Psoas muscle (tissue), 8 donors: ENCODE measurements at places on chromosomes 1 and 21. TPM values are rescaled to one million over a fixed set of nuclear protein-coding genes. Genes with fewer than 3 reads are reported as not detected.

DNA sequence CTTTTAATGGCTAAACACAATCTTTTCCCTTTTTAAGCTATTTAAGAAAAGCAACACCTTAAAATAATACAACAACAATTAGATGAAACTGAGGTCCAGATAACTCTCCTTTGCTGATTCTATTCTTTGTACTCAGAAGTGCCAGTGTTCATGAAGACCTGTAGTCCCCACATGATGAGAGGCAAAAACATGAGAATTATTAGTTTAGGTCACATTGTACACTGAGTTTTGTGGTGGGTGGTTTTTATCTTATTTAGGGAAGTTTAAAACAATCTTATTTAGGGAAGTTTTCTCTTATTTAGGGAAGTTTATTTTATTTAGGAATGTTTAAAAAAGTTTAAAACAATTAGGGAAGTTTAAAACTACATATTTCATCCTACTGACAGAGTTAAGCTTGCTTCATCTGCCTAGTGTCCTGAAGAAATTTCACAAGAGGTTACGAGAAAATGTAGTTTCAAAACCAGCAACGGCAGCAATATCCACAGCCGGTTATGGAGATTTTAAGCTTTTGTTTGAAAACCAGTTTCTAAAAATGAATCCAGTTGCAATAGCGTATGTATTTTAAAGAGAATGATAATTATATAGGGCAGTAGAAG, 7.8 kb upstream of the OR14I1 start:
- H3K27me3 ChIP-seq = no peaks in the 10 kb centered on the region
- H3K4me1 ChIP-seq = no peaks in the 10 kb centered on the region
- H3K36me3 ChIP-seq = no peaks in the 10 kb centered on the region
- no peak overlapping the region for H3K27ac ChIP-seq
- no peak for DNase-seq

- H3K4me3 ChIP-seq = no peak overlapping the region
- no peaks in the 10 kb centered on the region for H3K4me1 ChIP-seq
- no peaks in the 10 kb centered on the region for H3K27me3 ChIP-seq
- no peak for DNase-seq
- no peak overlapping the region for H3K27ac ChIP-seq
Observed at GRCh38 chr1:243926803-243927245, 76.8 kb upstream of the AKT3 start.

- no peak overlapping the region for H3K27ac ChIP-seq
- no peak overlapping the region for H3K4me3 ChIP-seq
- no peaks in the 10 kb centered on the region for H3K36me3 ChIP-seq
- H3K27me3 ChIP-seq = no peaks in the 10 kb centered on the region
- no peaks in the 10 kb centered on the region for H3K4me1 ChIP-seq
Observed at GRCh38 chr1:74811436-74812179, 78.7 kb downstream of the TYW3 start.

DNA sequence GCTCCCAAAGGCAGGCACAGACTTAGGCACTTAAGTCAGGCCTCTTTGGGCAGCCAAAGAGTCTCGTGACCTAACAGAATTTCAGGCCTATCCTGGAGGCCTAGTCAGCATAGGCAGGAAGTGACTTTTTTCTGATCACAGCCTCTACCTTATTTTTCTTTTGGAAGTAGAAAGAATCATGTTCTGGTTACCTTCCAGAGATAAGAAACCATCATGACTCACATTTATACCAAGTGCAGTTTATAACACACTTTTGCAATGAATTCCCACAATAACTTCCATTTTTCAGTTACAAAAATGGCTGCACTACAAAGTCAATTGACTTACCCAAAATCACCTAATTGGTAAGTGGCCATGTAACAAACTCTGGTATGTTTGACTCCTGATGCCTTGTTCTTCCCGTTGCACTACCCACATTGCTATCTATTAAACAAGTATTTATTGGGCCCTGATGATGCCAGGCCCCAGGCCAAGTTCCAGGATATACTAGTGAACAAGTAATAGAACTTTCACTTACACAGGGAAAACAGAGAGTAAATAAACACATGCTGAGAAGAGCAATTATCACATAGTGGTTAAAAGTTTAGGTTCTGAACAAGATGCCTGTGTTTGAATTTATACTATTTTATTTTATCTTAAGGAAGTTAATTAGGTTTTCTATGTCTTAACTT, 74.3 kb downstream of the SH3GLB1 start:
- no peaks in the 10 kb centered on the region for H3K27me3 ChIP-seq
- H3K27ac ChIP-seq = peak overlapping the region; percentile 52
- no peak overlapping the region for H3K4me3 ChIP-seq

- no peak overlapping the region for H3K27ac ChIP-seq
- H3K36me3 ChIP-seq = no peaks in the 10 kb centered on the region
- H3K4me1 ChIP-seq = no peaks in the 10 kb centered on the region
- H3K4me3 ChIP-seq = no peak overlapping the region
- no peaks in the 10 kb centered on the region for H3K27me3 ChIP-seq
- DNase-seq = no peak
Observed at GRCh38 chr1:231029841-231030240, 10.2 kb downstream of the FAM89A start.

DNA sequence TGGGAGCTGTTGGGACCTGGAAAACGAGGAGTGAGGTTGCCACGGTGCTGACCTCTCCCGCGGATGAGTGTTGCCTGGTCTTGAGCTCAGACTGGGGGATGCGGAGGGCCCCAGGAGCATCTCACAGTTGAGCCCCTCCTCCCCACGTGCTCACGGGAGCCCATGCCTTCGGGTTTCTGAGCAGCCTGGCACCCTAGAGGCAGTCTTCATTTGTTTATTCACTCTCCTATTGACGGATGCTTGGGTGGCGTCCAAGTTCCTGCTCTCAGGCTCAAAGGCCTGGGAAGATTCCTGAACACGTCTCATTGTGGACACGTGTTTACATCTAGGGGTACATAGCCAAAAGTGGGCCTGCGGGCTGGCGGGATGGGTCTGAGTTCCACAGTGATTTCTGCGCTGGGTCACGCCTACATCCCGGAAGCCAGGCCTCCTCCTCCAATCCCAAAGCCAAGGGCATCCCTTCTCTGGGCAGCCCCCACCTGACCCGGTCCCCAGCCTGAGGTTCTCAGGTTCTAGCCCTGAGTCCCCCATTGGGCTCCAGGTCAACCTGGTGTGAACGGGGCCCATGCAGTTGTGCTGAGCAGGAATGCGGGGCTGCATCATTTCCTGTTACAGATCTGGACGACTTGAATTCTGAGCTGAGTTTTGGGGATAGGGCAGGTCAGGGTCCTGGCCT, 14.7 kb downstream of the WNT3A start:
- H3K4me1 ChIP-seq = no peaks in the 10 kb centered on the region
- no peaks in the 10 kb centered on the region for H3K36me3 ChIP-seq
- H3K27ac ChIP-seq = no peak overlapping the region
- no peaks in the 10 kb centered on the region for H3K27me3 ChIP-seq

The HRNR gene
- not detected for total RNA-seq

The F3 gene
- total RNA-seq = 5.8 TPM

GRCh38 chr1:25030674-25031589, 100.9 kb upstream of the RUNX3 start:
- H3K4me3 ChIP-seq = no peak overlapping the region
- H3K27me3 ChIP-seq = no peaks in the 10 kb centered on the region
- DNase-seq = no peak
- H3K36me3 ChIP-seq = no peaks in the 10 kb centered on the region
- no peaks in the 10 kb centered on the region for H3K4me1 ChIP-seq
- no peak overlapping the region for H3K27ac ChIP-seq

The SYDE2 gene
- 3.9 TPM for total RNA-seq

The KCNN3 gene
- total RNA-seq = 11.8 TPM

- no peaks in the 10 kb centered on the region for H3K4me1 ChIP-seq
- no peak overlapping the region for H3K4me3 ChIP-seq
- H3K27ac ChIP-seq = no peak overlapping the region
- DNase-seq = no peak
- H3K27me3 ChIP-seq = no peaks in the 10 kb centered on the region
Observed at GRCh38 chr1:34808051-34808810, 15.4 kb downstream of the GJA4 start.

The CD244 gene
- total RNA-seq = 0.12 TPM

- H3K27ac ChIP-seq = no peak overlapping the region
- no peaks in the 10 kb centered on the region for H3K36me3 ChIP-seq
- no peaks in the 10 kb centered on the region for H3K27me3 ChIP-seq
- H3K4me3 ChIP-seq = no peak overlapping the region
- DNase-seq = no peak
Observed at GRCh38 chr1:108050911-108051629, 86.1 kb upstream of the VAV3 start.

DNA sequence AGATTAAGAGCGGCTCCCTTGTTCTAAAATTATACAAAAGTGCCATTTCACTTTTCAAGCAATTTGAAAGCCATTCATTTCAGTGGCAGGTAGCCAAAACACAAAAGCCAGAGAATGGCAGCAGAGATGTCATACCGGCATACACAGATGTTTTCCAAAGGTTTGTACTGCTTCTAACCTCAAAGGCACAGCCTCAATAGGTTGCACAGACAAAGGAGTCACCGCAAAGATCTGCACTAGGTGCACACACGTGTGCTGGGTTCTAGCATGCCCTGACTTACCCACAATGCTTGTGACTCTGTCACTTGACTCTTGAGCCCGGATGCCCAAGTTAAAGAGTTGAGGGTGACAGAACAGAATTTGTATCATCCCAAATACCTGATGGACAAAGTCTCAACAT, 448.9 kb upstream of the ADGRL2 start:
- no peaks in the 10 kb centered on the region for H3K27me3 ChIP-seq
- H3K4me3 ChIP-seq = no peak overlapping the region
- H3K27ac ChIP-seq = no peak overlapping the region
- H3K36me3 ChIP-seq = no peaks in the 10 kb centered on the region

DNA sequence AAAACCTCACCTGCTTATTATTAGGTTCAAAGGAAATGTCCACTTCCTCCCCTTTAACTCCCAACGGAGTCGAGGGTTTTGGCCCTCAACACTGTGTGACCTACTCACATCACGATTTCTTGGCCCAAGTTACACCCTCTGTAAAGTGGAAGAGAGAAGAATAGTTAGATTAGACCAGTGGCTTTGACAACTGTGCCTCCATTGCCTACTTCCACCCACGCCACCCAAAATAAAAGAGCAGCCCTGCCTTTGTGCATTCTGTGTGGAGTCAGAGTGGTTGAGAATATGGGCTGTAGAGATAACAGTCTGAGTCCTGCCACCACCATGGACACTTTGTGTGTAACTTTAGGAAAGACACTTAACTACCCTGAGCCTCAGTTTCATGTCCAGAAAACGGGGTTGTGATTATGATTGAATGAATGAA, 4.1 kb upstream of the HDGF start:
- H3K27ac ChIP-seq = peak overlapping the region; percentile 36
- H3K27me3 ChIP-seq = no peaks in the 10 kb centered on the region
- no peak for DNase-seq

DNA sequence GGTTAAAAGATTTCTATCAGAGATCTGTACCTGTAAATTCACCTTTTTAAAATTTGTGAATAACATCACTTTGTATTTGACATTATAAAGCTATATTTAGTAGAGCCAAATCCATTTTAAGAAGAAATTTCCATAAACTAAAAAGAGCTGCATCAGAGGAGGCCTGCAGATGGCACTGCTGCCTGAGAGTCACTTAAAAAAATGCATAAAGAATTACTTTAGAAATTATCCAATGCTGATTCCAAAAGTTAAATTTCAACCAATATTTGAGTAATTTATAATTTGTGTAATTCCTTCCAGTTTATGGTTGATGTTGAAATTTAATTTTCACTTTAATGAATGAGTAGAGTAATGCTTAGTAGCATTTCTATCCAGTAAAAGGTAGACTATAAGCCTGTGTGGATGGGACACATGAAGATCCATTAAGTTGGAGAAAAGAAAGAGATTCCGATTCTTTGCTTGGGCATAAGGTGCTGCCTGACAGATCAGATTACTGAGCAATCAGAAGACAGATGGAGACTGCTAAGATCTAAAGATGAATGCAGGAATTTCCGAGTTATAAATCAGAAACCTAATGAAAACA, 20.7 kb upstream of the RPE65 start:
- no peaks in the 10 kb centered on the region for H3K36me3 ChIP-seq
- no peaks in the 10 kb centered on the region for H3K27me3 ChIP-seq
- H3K4me3 ChIP-seq = no peak overlapping the region
- H3K27ac ChIP-seq = no peak overlapping the region
- H3K4me1 ChIP-seq = no peaks in the 10 kb centered on the region
- DNase-seq = no peak

DNA sequence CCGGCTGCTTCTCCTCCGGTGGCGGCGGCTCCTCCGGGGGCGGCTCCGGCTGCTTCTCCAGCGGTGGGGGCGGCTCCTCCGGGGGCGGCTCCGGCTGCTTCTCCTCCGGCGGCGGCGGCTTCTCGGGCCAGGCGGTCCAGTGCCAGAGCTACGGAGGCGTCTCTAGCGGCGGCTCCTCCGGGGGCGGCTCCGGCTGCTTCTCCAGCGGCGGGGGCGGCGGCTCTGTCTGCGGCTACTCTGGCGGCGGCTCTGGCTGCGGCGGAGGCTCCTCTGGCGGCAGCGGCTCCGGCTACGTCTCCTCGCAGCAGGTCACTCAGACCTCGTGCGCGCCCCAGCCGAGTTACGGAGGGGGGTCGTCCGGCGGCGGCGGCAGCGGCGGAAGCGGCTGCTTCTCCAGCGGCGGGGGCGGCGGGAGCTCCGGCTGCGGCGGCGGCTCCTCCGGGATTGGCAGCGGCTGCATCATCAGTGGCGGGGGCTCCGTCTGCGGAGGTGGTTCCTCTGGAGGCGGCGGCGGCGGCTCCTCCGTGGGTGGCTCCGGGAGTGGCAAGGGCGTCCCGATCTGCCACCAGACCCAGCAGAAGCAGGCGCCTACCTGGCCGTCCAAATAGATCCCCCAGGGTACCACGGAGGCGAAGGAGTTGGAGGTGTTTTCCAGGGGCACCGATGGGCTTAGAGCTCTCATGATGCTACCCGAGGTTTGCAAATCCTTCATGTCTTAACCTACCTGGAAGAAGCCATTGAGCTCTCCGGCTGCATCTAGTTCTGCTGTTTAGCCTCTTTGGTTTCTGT, 2.0 kb downstream of the LORICRIN start:
- no peak overlapping the region for H3K27ac ChIP-seq
- H3K36me3 ChIP-seq = no peaks in the 10 kb centered on the region
- DNase-seq = peak; percentile 35
- H3K4me3 ChIP-seq = peak overlapping the region; percentile 56

GRCh38 chr1:71788113-71788512, 494.2 kb downstream of the NEGR1 start:
- H3K27me3 ChIP-seq = no peaks in the 10 kb centered on the region
- H3K27ac ChIP-seq = no peak overlapping the region
- DNase-seq = no peak
- H3K4me3 ChIP-seq = no peak overlapping the region
